ENCODE measurements at places on chromosomes 5 and 9.
A peak's percentile ranks its signal among the peaks of the same experiment; 100 is the strongest.

GRCh38 chr5:55923865-55924500, 70.8 kb downstream of the IL6ST start:
- no peak for DNase-seq

- DNase-seq, result no peak
Observed at GRCh38 chr9:70053864-70054263, 10.2 kb downstream of the MAMDC2 start.

DNA sequence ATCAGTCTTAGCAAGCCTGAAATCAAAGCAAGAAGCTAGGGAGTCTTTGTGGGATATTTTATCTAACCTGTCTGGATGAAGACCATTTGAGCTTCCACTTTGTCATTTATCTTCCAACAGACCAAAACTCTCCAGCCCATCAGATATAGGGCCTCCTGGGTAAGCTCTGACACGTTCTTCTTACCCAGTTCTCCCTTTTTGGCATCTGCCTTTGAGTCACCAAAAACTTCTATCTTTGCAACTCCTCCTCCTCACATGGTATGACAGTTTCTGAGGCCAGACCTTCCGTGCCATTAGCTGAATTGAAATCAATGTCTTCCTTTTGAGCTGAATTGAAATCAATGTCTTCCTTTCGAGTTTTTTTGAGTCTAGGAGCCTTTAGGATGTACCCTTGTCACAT, 156.6 kb upstream of the SPRY4 start:
- no peak for DNase-seq

DNA sequence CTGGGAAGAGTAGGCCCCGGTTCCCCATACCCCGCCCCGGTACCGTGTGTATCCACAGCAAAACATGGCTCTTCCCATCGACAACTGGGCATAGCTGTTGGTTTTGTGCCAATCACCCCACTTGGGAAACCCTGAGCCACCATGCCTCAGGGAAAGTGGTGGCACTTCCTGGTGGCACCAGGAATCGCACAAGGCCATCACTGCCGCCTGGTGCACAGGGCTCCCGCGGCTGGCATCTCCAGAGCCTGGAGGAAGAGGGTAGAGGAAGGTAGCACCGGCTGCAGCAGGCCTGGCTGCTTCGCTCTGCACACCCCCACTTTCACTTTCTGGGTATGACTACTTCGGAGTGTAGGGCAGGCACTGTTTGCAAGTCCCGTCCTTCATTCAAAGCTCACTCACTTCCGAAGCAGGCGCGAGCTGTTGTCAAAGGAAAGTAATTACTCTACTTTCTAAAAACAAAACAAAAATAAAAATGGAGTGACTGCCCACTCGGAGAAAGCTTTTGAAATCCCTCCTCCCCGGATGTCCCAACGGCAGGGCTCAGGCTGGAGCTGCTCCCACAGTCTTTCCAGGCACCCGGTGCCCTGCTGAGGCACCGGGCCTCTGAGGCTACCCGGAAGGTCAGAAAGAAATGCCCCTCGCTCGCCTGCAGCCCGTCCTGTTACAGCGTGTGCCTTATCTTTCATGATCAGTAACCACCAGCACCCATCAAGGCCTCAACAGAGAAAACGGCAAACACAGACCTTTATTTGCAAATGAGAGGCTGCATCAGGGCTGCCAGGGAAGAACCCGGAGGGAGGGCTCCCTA, 2.0 kb downstream of the BRD3 start:
- peak; percentile 82 for DNase-seq

- no peak for DNase-seq
Observed at GRCh38 chr5:164967354-164967753, 1461.9 kb downstream of the MAT2B start.

DNA sequence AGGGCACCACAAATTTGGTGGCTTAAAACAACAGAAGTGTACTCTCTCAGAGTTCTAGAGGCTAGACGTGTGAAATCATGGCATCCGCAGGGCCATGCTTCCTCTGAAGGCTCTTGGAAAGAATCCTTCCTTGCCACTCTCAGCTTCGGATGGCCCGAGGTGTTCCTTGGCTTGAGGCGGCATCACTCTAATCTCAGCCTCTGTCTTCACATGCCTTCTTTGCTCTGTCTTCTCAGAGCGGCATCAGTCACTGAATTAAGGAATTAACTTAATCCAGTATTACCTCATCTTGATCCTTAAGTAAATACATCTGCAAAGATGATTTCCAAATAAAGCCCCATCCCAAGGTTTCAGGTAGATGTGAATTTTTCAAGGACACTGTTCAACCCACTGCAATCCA, 211.1 kb upstream of the TRIM32 start:
- DNase-seq, result no peak

DNA sequence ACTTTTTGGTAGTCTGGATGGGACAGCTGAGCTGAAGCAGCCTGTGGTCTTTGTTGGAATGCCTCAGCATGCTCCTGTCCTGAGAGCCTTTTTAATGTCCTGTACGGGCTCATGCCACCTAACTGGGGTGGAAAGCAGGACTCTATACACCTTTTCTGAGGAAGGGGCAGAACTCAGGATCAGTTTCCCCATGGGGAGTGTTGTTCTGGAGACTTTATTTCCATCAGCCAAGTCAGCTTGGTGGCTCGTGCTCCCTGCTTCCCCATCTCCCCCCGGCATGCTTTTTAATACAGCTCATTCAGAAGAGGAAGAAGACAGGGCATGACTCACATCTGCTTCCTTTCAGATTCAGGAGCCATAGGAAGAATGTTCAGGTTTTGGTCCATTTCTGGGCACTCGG, 5.1 kb upstream of the SEPTIN8 start:
- DNase-seq, result no peak

- no peak for DNase-seq
Observed at GRCh38 chr9:82031538-82032280, 43.1 kb downstream of the SPATA31D1 start.

- DNase-seq, result no peak
Observed at GRCh38 chr5:132837868-132838267, 7.4 kb upstream of the SHROOM1 start.

DNA sequence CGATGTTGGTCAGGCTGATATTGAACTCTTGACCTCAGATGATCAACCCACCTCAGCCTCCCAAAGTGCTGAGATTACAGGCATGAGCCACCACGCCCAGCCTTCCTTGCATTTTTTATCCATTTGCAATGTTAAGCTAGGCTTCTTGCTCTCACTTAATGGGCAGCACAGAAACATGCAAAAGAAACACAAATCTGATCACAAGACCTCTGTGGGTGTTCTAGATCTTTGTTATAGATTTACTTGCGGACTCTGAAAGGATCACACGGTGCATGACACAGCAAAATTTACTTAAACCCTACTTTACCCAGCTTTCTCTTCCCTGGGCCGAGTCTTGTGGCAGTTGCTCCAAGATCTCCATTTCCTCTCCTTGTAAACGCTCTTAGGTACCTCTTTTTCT, 71.3 kb downstream of the PSAT1 start:
- no peak for DNase-seq

- no peak for DNase-seq
Observed at GRCh38 chr5:3335301-3335700, 260.3 kb upstream of the IRX1 start.

All from activated CD4-positive, alpha-beta T cell treated with anti-CD3 and anti-CD28 coated beads for 48 hours (primary cell).